Small intestine (tissue), 16 donors: ENCODE measurements at places on chromosomes 2 and 18.

DNA sequence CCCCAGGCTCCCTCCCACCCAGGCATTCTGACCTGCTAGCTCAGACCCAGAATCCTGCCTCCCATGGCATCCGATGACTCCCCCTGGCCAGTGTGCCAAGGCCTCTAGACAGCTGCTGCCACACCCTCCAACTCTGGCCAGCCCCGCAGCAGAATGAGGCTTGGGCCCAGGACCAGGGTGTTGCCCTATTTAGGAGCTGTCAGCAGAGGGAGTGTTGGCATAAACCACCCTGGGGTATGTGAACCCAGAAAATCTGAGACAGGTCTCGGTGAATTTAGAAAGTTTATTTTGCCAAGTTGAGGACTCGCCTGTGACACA, 134.3 kb downstream of the KLHL29 start:
- no peak for DNase-seq

GRCh38 chr2:227853204-227853629, 18.2 kb upstream of the DAW1 start:
- no peak for DNase-seq

- peak; percentile 71 for DNase-seq
Measured at GRCh38 chr2:156437931-156438410, 1.8 kb downstream of the GPD2 start.

DNA sequence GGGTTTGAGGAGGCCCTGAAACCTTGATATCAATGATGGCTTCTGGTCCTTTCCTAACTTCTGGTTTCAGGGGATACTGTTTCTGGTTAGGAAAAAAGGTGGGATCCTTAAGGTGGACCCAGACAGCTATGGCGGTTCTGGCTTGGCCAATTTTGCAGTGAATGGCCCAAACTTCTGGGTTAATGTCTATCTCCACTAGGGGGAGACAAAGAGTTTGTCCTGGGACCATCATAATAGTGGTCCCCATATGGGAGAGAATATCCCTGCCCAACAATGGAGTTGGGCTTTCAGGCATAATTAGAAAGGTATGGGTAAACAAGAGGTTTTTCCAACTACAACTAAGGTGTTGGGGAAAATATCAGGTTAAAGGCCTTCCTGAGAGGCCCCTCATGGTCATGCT, 273.5 kb downstream of the CALCRL start:
- no peak for DNase-seq

DNA sequence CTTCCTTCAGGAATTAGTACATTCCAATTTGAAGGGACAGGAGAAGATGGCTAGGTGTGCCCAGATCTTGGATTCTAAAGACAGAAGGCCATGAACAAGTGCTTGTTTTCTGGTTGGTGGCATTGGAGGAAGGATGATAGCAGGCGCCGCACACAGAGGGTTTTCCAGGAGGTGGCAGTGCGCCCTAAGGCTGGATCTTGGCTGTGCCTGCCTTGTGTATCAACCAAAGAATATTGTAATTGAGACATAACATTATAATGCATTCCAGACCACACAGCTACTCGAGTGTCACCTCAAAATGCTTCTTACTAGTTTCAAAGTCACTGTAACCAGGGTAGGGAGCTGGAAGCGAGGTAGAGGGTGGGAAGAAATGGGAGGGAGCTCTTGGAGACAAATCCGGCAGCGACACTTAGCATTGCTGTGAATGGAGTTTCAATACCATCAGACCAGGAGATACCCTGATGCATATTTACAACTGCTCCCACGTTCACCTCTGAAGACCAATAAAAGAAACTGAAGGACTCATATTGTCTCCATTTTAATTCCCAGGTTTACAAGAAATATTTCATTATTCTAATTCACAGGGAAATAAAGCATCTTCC, 42.5 kb downstream of the CPO start:
- peak; percentile 45 for DNase-seq

DNA sequence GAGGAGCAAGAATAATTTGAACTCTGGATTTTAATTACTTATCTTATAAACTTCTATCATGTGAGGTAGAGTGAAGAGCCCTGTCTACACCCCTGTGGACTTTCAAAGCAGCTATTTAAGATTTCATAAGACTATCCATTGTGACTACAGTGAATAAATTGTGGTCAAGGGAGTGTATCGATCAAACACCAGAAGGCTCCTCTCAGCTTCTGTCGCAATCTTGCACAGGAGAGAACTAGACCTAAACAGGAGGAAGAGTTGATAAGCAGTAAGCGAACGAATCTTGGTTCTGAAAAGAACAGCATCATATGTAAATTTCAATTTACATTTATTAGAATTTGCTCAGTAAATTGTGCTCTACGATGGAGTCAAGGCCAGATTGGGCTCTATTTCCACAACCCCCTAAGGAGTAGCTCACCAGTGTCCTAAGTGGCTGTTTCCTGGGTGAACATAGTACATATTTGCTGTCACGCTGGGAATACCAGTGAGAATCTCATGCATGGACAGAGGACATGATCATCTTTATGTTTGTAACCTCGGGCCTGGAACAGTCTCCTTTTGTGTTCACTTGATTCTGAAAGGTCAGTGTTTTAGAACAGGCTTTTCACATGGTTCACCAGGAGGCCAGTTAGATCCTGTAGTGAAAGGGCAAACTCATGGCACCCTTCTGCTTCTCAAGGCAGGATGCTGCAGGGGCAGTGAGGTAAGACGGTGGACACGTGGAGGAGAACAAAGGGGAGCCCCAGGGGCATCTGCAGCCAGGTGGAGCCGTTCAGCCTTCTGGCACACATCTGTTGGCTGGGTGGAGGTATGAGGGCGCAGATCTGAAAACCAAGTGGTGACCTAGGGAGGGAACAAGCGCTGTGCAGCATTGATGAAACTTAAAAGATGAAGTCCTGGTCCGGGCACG, 33.3 kb downstream of the NPAS2 start:
- no peak for DNase-seq

DNA sequence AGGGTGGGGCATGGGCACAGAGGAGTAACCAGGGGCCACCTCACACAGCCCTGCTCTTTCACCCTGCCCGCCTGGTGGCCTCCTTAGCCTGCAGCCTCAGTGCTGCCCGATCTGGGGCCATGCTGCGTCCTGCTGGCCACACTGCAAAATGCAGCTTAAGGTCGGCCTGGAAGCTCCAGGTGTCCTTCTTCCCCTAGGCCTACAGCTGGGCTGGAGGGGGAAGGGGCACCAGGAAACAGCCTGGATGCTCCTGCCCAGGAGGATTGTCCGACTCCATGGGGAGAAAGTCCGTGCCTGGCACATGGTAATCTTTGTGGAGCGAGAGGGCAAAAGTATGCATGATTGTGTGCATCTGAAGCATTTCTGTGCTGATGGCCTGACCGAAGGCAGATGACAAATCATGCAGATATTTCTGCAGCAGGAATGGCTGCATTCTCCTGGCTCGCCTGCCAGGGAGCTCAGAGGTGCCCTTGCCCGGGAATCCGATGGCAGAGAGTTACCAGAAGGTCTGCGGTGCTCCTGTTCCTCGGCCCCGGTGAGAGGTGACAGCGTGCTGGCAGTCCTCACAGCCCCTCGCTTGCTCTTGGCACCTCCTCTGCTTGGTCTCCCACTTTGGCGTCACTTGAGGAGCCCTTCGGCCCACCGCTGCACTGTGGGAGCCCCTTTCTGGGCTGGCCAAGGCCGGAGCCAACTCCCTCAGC, 12.8 kb upstream of the ALPP start:
- no peak for DNase-seq
